ENCODE measurements at places on chromosomes 7 and 10.
A peak's percentile ranks its signal among the peaks of the same experiment; 100 is the strongest.

- no peak for DNase-seq
Observed at GRCh38 chr7:158164101-158165095, 423.2 kb downstream of the PTPRN2 start.

DNA sequence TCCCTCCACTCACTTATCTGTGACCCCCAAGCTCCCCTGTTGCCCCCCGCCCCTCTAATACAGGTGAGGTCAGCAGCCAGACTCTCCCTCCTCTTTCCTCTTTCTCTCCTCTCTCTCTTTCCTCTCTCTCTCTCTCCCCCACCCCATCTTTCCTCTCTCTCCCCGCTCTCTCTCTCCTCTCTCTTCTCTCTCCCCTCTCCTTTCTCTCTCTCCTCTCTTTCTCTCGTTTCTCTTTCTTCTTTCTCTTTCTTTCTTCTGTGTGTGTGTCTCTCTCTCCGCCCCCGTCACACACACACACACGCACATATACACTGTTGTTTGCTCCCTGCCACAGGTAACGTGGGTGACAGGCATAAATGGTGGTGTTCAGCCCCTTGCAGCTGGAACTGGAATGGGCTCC lies 37.2 kb upstream of the PSMG3 start:
- no peak for DNase-seq

GRCh38 chr7:131722371-131722770 lies 165.9 kb upstream of the PODXL start:
- no peak for DNase-seq

GRCh38 chr7:121666306-121666705 lies 206.7 kb upstream of the PTPRZ1 start:
- DNase-seq = no peak

GRCh38 chr7:112031689-112032088 lies 174.5 kb downstream of the DOCK4 start:
- no peak for DNase-seq

DNA sequence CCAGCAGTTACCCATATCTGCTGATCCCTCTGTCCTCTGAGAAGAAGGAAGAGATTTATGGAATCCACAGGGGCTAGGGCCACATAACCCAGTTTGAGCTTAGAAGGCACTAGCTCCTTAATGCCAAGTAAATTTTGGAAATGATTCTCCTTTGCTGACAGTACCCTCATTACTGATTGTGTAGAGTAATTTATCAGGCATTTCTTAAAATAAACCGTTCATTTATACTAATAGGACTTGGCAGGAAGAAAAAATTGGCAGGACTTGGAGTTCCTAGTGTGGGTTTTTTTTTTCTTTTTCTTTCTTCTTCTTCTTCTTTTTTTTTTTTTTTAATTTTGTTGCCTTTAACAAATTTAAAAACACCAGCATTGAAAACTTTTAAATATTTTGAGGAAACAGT lies 645.7 kb downstream of the SUGCT start:
- no peak for DNase-seq

- DNase-seq = no peak
Observed at GRCh38 chr10:104678658-104679057, 37.6 kb downstream of the SORCS3 start.

GRCh38 chr7:57769958-57770357 lies 320.0 kb downstream of the ZNF716 start:
- DNase-seq = no peak

DNA sequence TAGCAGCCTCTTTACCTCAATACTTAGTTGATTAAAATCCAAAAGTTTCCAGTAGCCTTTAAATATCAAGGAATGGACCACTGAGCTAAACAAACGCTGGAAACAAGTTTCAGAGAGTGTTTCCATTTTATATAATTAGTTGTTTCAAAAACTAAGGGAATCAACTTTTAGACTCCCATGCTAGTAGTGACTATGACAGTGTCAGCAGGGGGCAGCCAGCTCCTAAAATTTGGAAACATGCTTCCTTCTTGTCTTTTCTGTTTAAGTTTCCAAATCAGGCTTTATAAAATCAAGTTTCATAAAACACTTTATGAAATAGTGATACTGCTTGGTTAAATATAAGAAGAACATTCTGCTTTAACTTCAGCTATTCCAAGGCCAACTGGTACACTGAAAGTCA lies 138.2 kb upstream of the TMEM229A start:
- no peak for DNase-seq

- no peak for DNase-seq
Observed at GRCh38 chr7:98935811-98936210, 57.5 kb downstream of the TRRAP start.

GRCh38 chr10:61708846-61709245 lies 46.1 kb downstream of the CABCOCO1 start:
- DNase-seq = no peak

GRCh38 chr7:55516409-55516808 lies 55.9 kb downstream of the VOPP1 start:
- peak; percentile 30 for DNase-seq

GRCh38 chr10:130171196-130171595 lies 35.0 kb downstream of the GLRX3 start:
- DNase-seq = no peak

DNA sequence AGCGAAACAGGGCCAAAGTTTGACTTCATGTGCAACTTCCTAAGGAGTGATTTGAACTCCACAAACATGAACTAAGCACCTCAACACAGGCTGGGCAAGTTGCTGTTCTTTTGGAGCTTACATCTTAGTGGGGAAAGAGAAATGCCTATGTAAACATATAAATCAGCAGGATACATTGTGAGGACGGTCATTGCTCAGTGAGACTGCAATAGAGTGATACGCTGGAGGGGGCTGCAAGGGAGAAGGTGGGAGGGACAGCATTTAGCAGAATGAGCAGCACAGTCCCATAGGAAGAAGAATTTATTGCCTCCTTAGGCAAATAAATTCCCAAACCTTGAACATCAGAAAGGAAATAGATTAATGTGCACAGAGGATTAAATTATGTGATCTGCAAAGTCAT lies 90.0 kb downstream of the EGFR start:
- DNase-seq = no peak

- DNase-seq = no peak
Observed at GRCh38 chr7:38806912-38807311, 102.1 kb downstream of the VPS41 start.

GRCh38 chr10:89151857-89152256 lies 55.3 kb downstream of the CH25H start:
- no peak for DNase-seq

DNA sequence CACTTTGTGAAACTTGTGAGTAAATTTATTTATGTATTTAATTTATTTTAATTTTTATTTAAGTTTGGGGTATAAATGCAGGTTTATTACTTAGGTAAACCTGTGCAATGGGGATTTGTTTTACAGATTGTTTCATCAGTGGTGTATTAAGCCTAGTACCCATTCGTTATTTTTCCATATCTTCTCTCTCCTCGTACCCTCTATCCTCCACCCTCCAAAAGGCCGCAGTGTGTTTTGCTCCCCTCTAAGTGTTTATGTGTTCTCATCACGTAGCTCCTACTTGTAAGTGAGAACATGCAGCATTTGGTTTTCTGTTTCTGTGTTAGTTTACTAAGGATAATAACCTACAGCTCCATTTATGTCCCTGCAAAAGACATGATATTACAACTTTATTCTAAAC lies 145.4 kb upstream of the SMIM30 start:
- no peak for DNase-seq

DNA sequence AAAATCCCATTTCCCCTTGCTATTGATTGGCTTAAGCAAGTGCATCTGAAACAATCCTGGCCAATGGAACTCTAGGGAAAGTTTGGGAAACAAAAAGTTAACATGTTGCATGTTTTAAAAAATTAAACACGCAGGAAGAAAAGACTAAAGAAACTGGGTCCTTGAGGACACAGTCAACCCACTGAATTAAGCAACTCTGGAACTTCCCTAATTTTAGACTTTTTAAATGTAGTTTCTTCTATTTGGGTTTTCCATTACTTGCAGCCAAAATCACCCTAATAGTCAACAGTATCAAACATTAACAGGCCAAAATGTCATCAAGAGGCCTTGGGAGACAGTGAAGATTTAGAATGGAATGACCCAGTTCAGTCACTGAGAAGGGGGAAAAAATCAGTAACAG lies 40.6 kb downstream of the OSBPL3 start:
- no peak for DNase-seq

GRCh38 chr7:25216837-25217236 lies 11.4 kb downstream of the NPVF start:
- DNase-seq = no peak

DNA sequence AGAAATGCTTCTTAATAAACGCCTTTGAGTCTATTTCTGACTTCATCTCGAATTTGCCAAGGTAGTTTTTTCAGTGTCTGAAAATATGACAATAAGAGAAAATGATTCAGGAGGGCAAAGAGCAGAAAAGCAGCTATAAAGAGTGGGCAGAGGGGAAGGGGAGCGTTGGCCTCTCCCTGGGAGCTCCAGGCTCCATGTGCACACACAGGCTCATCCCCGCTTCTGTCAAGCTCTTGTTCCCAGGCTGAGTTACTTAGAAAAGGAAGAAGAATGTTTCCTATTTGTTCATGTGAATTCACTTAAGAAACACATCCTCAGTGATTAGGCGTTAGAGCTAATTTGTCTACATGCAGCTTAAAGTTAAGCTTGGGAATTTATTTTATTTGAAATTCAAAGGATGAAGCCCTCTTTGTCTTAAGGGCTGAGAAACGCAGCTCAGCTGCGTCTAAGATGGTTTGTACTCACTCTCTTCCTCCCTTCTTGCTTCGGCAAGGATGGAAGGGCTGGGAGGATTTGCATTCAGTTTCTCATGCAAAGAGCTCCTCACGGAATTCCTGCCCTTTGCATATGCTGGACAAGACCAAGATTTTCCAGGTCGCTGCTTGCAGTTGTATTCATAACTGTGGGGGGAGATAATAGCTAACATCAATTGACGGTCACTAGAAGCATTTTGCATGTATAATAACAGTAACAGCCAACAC lies 29.0 kb upstream of the ATXN7L1 start:
- DNase-seq = no peak

DNA sequence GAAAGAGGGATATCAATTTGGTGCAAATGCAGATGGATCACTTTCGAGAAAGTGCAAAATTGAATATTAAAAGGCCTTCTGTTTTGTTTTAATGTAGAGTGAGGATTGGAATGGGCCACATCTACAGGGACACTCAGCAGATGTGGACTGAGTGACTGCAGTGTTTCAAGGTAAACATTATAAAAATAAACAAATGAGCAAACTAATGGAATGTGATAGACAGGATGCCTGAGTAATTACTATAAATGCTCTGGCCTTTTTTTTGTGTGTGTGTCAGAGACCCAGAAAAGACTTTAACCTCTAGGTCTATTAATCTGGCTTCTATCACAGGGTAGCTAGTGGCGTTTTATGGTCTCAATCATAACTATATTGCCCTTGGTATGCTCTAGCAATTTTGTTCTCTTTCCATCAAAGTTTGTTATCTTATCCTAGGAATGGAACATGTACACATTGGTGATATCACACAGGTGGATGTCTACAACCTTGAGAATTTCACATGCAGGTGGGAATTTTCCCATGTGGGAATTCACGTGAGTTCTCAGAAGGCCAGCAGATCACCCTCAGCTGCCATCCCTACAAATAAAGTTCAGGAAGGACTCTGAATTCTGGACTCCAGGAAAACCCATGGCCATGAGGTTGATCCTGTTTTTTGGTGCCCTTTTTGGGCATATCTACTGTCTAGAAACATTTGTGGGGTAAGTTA lies at the start of gene CPA2:
Gene CPA2, plus strand, starts transcription at position 606 of the 703 bp plus-strand sequence. Its CDS starts 19 bp downstream, at position 625.
- no peak for DNase-seq

DNA sequence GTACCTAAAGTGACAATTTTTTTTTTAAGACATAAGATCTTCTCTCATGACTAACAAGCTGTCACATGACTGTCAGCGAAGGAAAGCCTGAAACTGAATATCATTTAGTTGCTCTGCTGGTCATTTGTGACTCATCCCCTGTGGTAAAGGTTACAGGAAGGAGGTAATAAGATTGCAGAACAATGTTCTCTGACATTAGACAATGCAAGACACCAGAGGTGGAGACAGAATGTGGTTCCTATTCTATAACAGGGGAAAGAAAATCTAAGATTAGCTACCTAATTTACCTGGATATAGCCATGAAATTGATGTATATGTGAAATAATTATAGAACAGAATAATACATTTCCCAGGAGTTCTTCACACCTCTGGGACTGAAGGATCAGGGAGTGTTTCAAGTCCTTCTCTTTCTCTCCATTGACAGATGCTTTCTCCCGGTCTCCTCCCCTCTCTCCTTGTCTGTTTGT lies 47.7 kb downstream of the LRGUK start:
- no peak for DNase-seq

- no peak for DNase-seq
Observed at GRCh38 chr7:29216128-29216527, 21.6 kb downstream of the CHN2 start.

DNA sequence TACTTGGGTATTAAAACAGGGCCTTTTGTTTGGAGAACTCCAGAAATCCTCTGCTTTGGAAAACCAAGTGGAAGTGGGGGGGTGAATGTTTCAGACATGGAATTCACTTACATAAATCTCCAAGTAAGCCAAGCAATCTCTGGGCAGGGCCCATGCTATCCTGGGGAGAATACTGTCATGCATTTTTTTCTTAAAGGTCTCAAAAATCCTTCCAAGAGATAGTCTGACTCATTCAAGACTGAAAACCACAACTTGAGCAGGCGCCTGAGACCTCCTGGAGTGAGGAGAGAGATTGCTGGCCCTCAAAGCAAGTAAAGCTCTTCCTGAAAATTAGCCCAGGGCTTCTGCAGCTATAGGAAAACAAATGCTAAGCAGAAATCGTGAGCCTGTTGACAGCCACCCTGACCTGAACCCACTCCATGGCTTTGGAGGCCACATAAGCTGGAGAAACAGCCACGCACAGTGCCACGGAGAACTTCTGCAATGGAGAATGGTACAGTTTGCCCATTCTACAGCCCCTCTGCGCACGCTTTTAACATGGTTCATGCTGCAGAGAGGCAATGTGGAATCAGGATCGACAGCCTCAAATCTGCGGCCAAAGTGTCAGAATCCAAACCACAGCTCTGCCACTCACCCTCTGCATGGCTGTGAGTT lies 203.1 kb upstream of the AUTS2 start:
- no peak for DNase-seq

GRCh38 chr10:48442090-48442808 lies 135.8 kb downstream of the MAPK8 start:
- DNase-seq = no peak

- no peak for DNase-seq
Observed at GRCh38 chr7:20374399-20374798, 43.7 kb downstream of the ITGB8 start.
